ENCODE measurements at places on chromosomes 6 and 20. TPM values are rescaled to one million over a fixed set of nuclear protein-coding genes. Genes with fewer than 3 reads are reported as not detected.

Gene MUC22
- not detected for total RNA-seq

Gene GLO1
- total RNA-seq: 123 TPM

Gene PTCRA
- not detected for total RNA-seq

Gene NOX3
- not detected for total RNA-seq

Gene FLRT3
- total RNA-seq: 0.58 TPM

Gene CPNE5
- not detected for total RNA-seq

Gene NT5E
- total RNA-seq: 306 TPM

Gene SIRPB1
- total RNA-seq: 2.5 TPM

Gene GSTA2
- not detected for total RNA-seq

Gene KHDC1L
- not detected for total RNA-seq

Gene TM9SF4
- 33.3 TPM for total RNA-seq

Gene PHACTR3
- total RNA-seq: not detected

Gene LMBRD1
- 36.1 TPM for total RNA-seq

Gene COL12A1
- total RNA-seq: 163 TPM

Measured in regular cardiac myocyte (primary cell).